CD4-positive, CD25-positive, alpha-beta regulatory T cell (primary cell): ENCODE measurements at places on chromosomes 11 and 22. TPM values are rescaled to one million over a fixed set of nuclear protein-coding genes. Genes with fewer than 3 reads are reported as not detected.

DNA sequence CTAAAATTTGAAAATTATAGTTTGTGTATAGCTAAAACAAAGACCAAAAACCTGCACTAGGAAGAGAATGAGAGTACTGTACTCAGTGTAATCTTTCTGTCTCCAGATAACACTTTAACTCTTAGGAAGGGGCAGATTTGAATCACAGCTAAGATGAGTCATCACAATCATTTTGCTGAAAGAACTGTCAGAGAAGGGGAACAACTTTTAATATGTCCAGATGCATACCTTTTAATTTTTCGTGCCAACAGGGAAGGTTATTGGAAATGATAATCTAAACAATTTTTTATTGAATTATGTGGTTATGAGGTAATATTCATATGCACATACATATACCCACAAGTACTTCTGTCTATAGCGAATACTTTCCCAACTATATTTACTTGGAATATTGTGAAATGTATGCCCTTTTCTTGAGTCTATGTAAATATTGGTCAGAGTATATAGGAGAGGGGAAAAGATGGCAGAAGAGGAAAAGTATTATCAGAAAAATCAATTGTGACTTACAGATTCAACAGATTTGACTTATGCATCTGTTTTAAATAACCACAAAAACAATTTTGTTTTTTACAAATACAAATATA lies 51.1 kb upstream of the MUC15 start:
- H3K4me3 ChIP-seq = no peak overlapping the region
- H3K27me3 ChIP-seq = no peaks in the 10 kb centered on the region
- no peak for DNase-seq
- no peaks in the 10 kb centered on the region for H3K36me3 ChIP-seq

DNA sequence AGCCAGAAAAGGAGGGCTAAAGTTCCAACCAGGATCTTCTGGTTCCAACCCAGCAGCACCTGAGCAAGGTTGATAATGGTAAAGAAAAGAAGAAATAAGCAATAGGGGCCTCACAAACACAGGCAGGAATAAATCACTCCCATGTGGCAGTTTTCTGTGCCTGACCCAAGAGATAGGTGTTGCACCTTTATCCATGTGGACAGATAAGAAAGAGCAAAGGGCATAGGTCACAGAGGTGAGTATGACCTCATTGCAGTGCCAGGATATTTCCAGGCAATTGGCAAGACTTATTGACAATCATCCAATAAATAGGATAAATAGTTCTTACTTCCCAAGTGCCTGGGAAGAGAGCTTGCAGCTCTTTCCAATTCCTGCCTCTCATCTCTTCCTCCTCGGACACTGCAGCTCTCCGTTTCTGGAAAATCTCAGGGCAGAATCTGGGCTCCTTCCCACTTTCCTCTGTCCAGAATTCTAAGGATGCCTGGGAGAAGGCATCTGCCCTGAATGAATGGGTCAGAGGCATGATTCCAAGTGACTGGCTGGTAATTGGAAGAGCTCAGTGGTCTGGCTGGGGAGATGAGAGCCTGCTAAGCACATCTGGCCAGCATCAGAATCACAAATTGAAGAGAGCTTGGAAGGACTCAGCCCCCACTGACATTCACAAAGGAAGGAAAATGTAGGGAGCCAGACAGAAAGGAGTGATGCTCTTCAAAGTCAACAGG lies 14.5 kb upstream of the LRRC55 start:
- H3K4me1 ChIP-seq = no peaks in the 10 kb centered on the region
- DNase-seq = no peak
- H3K36me3 ChIP-seq = no peaks in the 10 kb centered on the region
- no peaks in the 10 kb centered on the region for H3K27me3 ChIP-seq
- no peak overlapping the region for H3K4me3 ChIP-seq
- no peak overlapping the region for H3K27ac ChIP-seq

- H3K36me3 ChIP-seq = no peaks in the 10 kb centered on the region
- no peak for DNase-seq
- no peak overlapping the region for H3K4me3 ChIP-seq
- no peaks in the 10 kb centered on the region for H3K4me1 ChIP-seq
These were observed 62.9 kb upstream of the CSNK2A3 start for GRCh38 chr11:11415901-11416300.

DNA sequence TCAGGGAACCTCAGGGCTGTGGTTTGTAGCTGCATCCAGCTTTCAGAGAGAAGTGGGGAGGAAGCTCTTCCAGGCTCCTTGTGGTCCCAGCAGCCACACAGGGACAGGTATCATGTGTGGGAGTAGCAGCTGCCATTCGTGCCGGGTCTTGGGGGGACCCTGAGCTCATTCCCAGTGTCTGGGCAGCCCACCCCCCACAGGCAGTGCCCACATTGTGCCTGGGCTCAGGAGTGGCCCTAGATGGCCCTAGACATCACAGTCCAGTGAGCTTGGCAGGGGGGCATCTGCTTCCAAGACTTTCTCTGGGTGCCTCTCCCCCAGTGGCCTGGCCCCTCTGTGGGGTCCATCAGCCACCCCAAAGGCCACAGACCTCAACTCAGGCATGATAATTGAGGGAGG lies 619.7 kb downstream of the BRD1 start:
- no peaks in the 10 kb centered on the region for H3K27me3 ChIP-seq
- no peak overlapping the region for H3K27ac ChIP-seq
- H3K36me3 ChIP-seq = no peaks in the 10 kb centered on the region
- DNase-seq = no peak

Gene DCDC1
- not detected for total RNA-seq

GRCh38 chr11:19332476-19332875 lies 91.7 kb upstream of the E2F8 start:
- H3K4me1 ChIP-seq = no peaks in the 10 kb centered on the region
- no peak overlapping the region for H3K4me3 ChIP-seq
- no peaks in the 10 kb centered on the region for H3K36me3 ChIP-seq
- H3K27me3 ChIP-seq = no peaks in the 10 kb centered on the region
- no peak overlapping the region for H3K27ac ChIP-seq
- DNase-seq = no peak

- no peak overlapping the region for H3K4me3 ChIP-seq
- DNase-seq = no peak
- no peaks in the 10 kb centered on the region for H3K4me1 ChIP-seq
- no peaks in the 10 kb centered on the region for H3K27me3 ChIP-seq
- no peaks in the 10 kb centered on the region for H3K36me3 ChIP-seq
- H3K27ac ChIP-seq = no peak overlapping the region
These were observed 9.6 kb downstream of the ANKK1 start for GRCh38 chr11:113397212-113397611.

Gene PRODH
- total RNA-seq = not detected

- no peaks in the 10 kb centered on the region for H3K36me3 ChIP-seq
- peak overlapping the region; percentile 41 for H3K4me3 ChIP-seq
- peaks cover 22% of the 10 kb centered on the region for H3K4me1 ChIP-seq
- DNase-seq = peak; percentile 70
These were observed 65.4 kb downstream of the MICAL2 start for GRCh38 chr11:12175694-12176241.

DNA sequence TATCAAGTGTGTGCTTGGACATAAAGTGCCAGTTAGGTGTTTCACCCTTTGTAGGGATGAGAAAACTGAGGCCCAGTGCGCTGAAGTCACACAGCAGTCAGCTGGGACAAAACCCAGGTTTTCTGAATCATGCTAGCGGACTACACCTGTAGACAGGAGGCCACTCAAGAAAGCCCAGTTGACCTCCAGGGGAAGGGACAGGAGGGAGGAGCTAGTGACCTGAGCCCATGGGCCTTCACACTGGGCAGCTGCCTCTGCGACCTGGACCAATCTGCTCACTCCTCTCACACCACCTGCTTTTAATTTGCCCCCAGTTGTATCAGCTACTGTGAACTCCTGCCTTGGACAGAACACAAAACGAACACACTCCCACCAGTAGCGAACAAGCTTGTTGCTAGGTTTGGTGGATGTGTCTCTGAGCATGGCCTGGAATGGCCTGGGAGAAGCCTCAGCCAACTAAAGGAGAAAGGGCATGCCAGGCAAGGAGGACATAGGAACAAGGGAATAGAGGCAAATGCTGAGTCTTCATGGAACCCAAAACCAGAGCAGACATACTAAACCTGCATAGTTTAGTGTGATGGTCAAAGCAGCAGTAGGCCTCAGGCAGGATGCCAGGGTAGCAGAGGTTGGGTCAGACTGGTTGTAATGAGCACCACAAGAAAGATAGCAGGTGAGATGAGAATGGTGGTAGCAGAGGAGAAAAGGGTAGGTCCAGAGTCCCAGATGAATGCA lies 7.2 kb downstream of the LMO1 start:
- no peaks in the 10 kb centered on the region for H3K36me3 ChIP-seq
- no peak overlapping the region for H3K4me3 ChIP-seq
- no peak overlapping the region for H3K27ac ChIP-seq
- peaks cover 3% of the 10 kb centered on the region for H3K27me3 ChIP-seq

GRCh38 chr11:14934641-14935351 lies 37.4 kb downstream of the CALCA start:
- H3K4me3 ChIP-seq = no peak overlapping the region
- no peak overlapping the region for H3K27ac ChIP-seq

GRCh38 chr11:1326435-1327063 lies 17.1 kb upstream of the TOLLIP start:
- H3K4me3 ChIP-seq = peak overlapping the region; percentile 66
- peak; percentile 40 for DNase-seq
- H3K4me1 ChIP-seq = no peaks in the 10 kb centered on the region
- H3K27me3 ChIP-seq = peaks cover 3% of the 10 kb centered on the region

GRCh38 chr11:110755941-110756340 lies 43.7 kb upstream of the ARHGAP20 start:
- no peaks in the 10 kb centered on the region for H3K36me3 ChIP-seq
- no peak for DNase-seq
- no peaks in the 10 kb centered on the region for H3K4me1 ChIP-seq
- H3K27me3 ChIP-seq = no peaks in the 10 kb centered on the region
- no peak overlapping the region for H3K27ac ChIP-seq

- H3K4me1 ChIP-seq = peaks cover 10% of the 10 kb centered on the region
- no peak overlapping the region for H3K27ac ChIP-seq
These were observed 1.2 kb downstream of the BARX2 start for GRCh38 chr11:129376658-129377341.

- H3K4me3 ChIP-seq = no peak overlapping the region
- no peak for DNase-seq
- no peaks in the 10 kb centered on the region for H3K36me3 ChIP-seq
- no peak overlapping the region for H3K27ac ChIP-seq
These were observed 7.6 kb downstream of the MMP20 start for GRCh38 chr11:102617466-102618008.

Gene GAS2L1
- total RNA-seq = 1.8 TPM

DNA sequence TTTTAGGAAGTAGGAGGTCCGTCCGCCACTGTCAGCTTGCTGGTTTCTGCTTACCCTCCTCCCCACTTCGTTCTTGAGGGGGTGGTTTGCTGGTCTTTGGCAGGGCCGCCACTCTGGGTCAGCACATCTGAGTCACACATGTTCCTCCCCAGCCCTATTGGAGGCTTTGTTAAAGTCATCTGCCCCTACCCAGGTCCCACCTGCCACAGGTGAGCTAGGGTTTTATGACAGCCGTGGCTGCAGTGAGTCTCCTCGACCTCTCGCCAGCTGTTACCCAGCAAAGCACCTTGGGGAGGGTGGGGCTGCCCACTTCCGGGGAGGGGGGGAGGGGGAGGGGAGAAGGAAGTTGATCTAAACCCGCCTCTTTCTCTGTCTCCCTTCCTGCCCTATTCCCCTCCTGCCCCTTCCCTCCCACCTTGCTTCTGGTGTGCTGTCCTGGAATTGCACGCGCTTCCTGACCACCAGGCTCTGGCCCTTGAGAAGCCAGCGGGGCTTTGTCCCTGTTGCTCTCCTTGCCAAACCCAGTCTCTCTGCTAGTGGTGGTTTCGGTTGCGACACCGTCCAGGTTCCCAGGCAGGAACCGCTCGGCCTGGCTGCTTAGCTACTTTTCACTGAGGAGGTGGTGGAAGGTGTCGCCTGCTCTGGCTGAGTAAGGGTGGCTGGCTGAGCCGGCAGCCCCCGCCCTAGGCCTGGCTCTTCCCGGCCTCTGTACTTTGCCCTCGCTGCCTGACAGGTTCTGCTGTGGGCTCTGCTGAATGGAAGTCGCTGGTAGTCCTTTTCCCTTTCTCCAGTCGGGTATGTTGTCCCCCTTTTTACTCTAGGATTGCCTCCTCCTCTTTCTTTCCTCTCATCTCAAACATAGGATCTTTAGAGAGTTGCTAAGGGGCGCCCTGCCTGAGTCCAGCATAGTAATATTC lies 28.5 kb downstream of the RCOR2 start:
- H3K27me3 ChIP-seq = no peaks in the 10 kb centered on the region
- peaks cover 59% of the 10 kb centered on the region for H3K4me1 ChIP-seq
- peak overlapping the region; percentile 85 for H3K4me3 ChIP-seq
- peak; percentile 75 for DNase-seq
- peaks cover 13% of the 10 kb centered on the region for H3K36me3 ChIP-seq
- peak overlapping the region; percentile 76 for H3K27ac ChIP-seq

DNA sequence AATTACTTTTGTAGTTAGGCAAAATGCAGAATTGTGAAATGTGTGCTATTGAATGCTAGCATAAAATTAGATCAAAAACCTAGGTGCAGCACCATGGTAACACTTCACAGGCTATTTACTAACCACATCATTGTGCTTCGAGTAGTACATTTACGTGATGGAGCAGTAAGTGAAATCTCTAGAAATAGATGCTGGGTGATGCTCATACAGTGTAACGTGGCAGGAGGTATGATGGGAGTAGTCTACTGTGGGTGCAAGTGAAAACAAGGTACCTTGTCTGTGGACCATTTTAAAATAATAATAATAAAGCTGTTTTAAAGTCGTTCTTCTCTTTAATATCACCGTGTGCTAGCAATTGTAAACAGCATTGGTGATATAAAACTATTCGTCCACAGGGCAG lies 132.3 kb downstream of the DYNC2H1 start:
- H3K4me1 ChIP-seq = no peaks in the 10 kb centered on the region
- no peaks in the 10 kb centered on the region for H3K36me3 ChIP-seq
- DNase-seq = no peak
- H3K27me3 ChIP-seq = no peaks in the 10 kb centered on the region

Gene GPHA2
- total RNA-seq = not detected

Gene PTGDR2
- 2.3 TPM for total RNA-seq

- H3K27ac ChIP-seq = no peak overlapping the region
- no peaks in the 10 kb centered on the region for H3K4me1 ChIP-seq
- no peak overlapping the region for H3K4me3 ChIP-seq
- DNase-seq = no peak
- H3K27me3 ChIP-seq = peaks cover 6% of the 10 kb centered on the region
These were observed 6.9 kb upstream of the MS4A14 start for GRCh38 chr11:60389279-60389910.

DNA sequence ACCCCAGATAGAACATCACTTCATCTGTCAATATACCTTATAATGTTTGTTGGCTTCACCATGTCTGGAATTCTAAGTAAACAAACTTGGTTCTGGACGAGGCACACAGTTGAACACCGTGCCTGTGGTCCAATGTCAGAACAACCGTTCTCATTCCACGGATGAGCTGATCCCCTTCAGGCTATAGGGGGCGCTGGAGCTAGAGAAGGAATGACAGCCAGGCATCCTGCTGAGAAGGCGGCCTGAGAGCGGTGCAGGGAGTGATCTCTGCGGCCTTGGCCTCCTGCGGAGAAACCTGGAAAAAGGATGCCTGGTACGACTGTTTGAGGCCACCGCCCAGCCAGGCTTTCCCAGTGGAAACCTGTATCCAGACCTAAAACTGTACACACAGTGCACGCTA lies 48.7 kb downstream of the FDX1 start:
- H3K27me3 ChIP-seq = peaks cover 4% of the 10 kb centered on the region
- H3K27ac ChIP-seq = no peak overlapping the region
- no peak for DNase-seq
- no peak overlapping the region for H3K4me3 ChIP-seq
- no peaks in the 10 kb centered on the region for H3K4me1 ChIP-seq

Gene CSF2RB
- 27.0 TPM for total RNA-seq

GRCh38 chr11:7673724-7674434 lies 579 bp upstream of the CYB5R2 start:
- no peaks in the 10 kb centered on the region for H3K4me1 ChIP-seq
- peaks cover 20% of the 10 kb centered on the region for H3K27me3 ChIP-seq
- DNase-seq = no peak
- H3K4me3 ChIP-seq = no peak overlapping the region
- H3K36me3 ChIP-seq = no peaks in the 10 kb centered on the region
